H9 (cell line): ENCODE measurements at places on chromosomes 5 and 9. TPM values are rescaled to one million over a fixed set of nuclear protein-coding genes. Genes with fewer than 3 reads are reported as not detected.

Gene PRLR
- 2.5 TPM in 2 replicates for total RNA-seq

Gene LCN1
- not detected in 2 replicates for total RNA-seq

Gene C1QTNF3
- total RNA-seq: 1.1 TPM in 2 replicates

Gene GPR151
- not detected in 2 replicates for total RNA-seq

Gene SLCO6A1
- 0.46 and 0.77 TPM in 2 replicates for total RNA-seq

Gene DRD1
- total RNA-seq: not detected in 2 replicates

Gene ALDOB
- total RNA-seq: not detected in 2 replicates

Gene C7
- total RNA-seq: 0.52 and 0.70 TPM in 2 replicates

Gene FCN2
- total RNA-seq: not detected in 2 replicates

Gene DPYSL3
- 510 and 515 TPM in 2 replicates for total RNA-seq

Gene FOXI1
- total RNA-seq: not detected in 2 replicates

Gene ABITRAM
- total RNA-seq: 10.9 and 11.7 TPM in 2 replicates

Gene LCN9
- total RNA-seq: 0.52 and 0.72 TPM in 2 replicates

Gene SAXO1
- total RNA-seq: 0.09 TPM in 1 of 2 replicates, not detected in the other

Gene DOCK2
- total RNA-seq: 7.8 and 8.3 TPM in 2 replicates

Gene ANKS6
- total RNA-seq: 44.5 and 46.3 TPM in 2 replicates

GRCh38 chr5:140245341-140245740 lies 57.6 kb downstream of the PFDN1 start:
- DNase-seq: no peak

- DNase-seq: no peak
These were observed 32.7 kb downstream of the NFIB start for GRCh38 chr9:14281136-14281795.

GRCh38 chr9:227860-228259 lies 13.2 kb downstream of the DOCK8 start:
- DNase-seq: no peak

DNA sequence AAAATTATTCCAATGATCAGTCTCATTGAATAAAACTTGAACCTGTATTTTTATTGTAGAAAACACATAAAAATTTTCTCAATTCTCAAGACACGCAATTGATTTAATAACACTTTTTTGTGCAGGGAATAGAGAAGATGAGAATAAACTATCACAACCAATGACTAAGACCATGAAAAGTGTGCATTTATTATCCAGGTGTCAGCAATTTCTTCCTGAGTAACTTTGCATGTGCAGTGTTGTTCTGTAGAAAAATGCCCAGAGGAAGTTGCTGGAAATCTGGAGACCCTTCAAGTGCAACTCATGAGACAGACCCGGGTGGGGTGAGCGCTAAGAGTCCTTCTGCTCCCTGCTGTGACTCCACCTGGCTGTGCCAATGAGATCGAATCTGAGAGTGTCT lies 405.7 kb downstream of the SEMA5A start:
- DNase-seq: no peak

DNA sequence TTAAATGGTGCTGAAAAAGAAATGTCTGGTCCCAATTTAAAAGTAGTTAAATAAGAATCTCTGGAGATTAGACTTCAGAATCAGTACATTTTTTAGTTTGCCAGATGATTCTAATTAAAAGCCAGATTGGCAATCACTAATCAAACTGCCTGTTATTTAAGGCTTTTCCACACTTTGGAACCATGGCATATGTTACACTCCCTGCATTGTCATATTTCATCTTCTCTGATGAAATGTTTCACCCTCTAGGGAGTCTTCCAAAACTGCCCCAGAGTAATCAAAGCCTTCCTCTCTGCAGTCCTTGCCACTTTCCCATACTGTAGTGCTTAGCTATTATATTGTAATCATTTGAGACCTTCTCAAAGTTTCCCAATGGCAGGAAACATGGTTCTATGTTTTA lies 17.5 kb upstream of the OR13C9 start:
- no peak for DNase-seq

DNA sequence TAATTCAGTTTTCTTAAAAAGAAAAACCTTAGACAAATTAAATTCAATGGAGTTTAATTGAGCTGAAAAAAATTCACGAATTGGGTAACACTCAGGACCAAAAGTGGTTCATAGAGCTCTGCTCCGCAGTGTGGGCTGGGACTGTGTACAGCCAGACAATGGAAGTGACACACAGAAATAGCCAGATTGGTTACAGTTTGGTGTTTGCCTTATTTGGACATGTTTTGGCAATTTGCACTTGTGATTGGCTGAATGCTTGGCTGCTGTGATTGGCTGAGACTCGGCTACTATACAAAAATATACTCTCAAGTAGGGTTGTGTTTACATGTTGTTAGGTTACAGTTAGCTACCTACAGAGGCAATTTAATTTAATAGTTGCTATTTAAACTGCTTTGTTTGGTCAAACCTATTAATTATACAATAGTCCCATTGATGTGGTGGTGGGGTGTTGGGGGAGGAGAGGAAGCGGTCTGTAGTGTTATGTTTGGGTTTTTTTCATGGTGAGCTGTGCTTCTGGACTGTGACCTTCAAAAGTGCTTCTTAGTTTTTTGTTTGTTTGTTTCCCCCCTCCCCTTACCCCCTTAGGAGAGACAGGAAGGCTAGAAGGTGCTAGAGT lies 95.2 kb downstream of the CNTLN start:
- DNase-seq: no peak

GRCh38 chr9:77968506-77968905 lies 63.1 kb downstream of the GNAQ start:
- no peak for DNase-seq

GRCh38 chr9:101540069-101540468 lies 6.4 kb downstream of the RNF20 start:
- DNase-seq: no peak

- DNase-seq: no peak
These were observed 23.9 kb upstream of the PPP1R2B start for GRCh38 chr5:156826150-156826549.

- DNase-seq: no peak
These were observed 29.2 kb downstream of the EXOC3 start for GRCh38 chr5:472076-472655.

DNA sequence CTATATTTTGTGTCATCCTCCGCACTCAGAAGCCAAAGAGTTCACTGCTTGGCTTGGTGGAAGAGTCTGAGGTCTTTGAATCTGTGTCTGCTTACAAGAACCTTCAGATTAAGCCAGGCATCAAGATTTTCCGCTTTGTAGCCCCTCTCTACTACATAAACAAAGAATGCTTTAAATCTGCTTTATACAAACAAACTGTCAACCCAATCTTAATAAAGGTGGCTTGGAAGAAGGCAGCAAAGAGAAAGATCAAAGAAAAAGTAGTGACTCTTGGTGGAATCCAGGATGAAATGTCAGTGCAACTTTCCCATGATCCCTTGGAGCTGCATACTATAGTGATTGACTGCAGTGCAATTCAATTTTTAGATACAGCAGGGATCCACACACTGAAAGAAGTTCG lies 19.2 kb downstream of the TIGD6 start:
- DNase-seq: no peak

- DNase-seq: no peak
These were observed 47.6 kb downstream of the PRRC2B start for GRCh38 chr9:131441441-131441840.

DNA sequence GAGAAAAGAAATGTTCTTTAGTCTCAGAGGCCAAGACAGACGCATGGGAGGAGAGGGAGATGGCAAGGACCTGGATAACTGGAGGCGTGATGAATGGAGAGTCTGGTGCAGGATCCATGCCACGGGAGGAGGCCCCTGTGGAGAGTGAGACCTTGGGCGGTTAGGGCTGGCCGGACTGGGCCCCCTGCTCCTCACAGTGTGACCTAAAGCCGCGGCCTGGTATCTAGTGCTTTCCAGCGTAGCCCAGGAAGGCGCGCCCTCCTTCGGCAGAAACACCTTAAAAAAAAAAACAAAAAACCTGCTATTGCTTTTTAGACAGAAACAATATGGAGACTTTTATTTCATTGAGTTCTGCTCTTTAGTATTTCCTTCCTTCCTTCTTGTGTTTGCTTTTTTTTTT lies 33.1 kb downstream of the SCGB3A1 start:
- DNase-seq: no peak

- no peak for DNase-seq
These were observed 87.5 kb downstream of the TRIM32 start for GRCh38 chr9:116774421-116775180.

- DNase-seq: no peak
These were observed 12.8 kb downstream of the SURF6 start for GRCh38 chr9:133323211-133323610.

DNA sequence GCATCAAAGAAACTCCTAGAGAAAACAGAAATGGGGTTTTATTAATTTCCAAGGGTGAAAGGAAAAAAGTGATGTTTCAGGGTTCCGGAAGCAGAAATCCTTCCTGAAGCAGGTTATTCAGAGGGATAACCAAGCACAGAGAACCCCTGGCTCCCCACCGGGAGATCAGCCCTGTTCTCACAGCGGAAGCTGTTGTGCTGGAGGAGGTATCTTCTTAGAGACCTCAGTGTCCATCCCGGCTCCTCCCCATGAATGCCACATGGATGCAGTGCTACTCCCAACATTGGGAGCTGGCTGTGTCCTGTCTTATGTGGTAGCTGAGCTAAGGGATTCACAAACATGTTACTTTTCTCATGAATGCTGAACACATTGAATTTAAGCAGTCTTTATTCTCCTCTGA lies 80.9 kb upstream of the IRX2 start:
- no peak for DNase-seq

GRCh38 chr9:109512170-109512756 lies 14.2 kb upstream of the PTPN3 start:
- DNase-seq: no peak

- DNase-seq: no peak
These were observed 28.4 kb upstream of the GADD45G start for GRCh38 chr9:89576404-89576839.

DNA sequence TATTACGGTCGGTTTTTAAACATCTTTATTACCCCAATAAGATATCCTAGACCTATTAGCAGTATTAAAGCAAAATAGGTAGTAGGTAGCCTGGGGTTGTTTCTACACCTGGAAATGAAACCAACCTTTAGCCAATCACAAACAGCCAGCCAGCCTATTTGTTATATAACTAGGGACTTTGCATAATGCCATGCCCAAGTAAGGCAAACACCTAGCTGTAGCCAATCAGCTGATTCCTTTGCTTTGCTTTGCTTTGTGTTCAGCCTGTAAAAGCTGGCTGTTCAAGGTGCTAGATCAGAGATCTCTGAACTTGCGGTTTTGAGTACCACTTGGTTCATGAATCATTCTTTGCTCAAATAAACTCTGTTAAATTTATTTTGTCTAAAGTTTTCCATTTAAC lies 46.5 kb upstream of the SETD9 start:
- no peak for DNase-seq

GRCh38 chr9:78073722-78074121 lies 42.1 kb upstream of the GNAQ start:
- no peak for DNase-seq

GRCh38 chr5:961711-962240 lies 46.8 kb upstream of the NKD2 start:
- peak; percentile 23 for DNase-seq

DNA sequence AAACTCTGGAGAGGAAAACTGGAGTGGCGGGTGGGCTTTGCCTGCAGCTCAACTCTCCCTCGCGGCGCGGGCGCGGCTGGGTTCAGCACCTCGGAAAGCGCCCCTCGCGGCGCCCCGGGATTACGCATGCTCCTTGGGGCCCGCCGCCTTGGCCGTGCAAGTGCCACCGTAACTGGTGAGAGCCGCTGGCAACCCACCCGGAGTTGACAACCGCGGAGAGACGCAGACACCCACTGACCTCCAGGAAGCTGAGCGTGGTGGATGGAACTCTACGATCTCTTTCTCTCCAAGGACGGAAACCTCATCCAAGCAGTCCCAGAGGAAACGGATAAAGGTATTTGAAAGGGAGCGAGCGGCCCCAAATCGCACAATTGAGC lies 194 bp upstream of the RXFP3 start:
- DNase-seq: peak; percentile 82
